ENCODE measurements at places on chromosomes 5 and 9.

DNA sequence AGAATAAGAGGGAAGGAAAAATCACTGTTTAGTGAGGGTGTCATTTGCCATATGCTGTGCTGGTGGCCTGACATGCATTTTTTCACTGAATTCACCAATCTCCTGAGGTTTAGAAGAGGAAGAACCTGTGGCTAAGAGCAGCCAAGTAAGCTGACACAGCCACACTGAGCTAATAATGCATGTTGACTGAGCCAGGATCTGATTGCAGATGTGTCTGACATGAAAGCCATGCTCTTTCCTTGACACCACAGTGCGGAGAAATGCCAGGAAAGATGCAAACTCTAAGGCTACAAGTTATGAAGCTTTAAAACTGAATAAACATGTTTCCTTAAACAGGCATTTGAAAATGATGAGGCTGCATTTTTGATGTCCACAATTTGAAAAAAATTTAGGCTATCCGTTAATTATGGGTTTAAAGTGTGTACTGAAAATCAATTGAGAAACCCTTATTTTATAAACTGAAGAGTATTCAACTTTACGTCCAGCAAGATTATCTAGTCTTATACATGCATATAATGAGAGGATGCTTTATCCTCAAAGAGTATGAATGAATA lies 208.6 kb downstream of the FBN2 start:
- no peak for DNase-seq

DNA sequence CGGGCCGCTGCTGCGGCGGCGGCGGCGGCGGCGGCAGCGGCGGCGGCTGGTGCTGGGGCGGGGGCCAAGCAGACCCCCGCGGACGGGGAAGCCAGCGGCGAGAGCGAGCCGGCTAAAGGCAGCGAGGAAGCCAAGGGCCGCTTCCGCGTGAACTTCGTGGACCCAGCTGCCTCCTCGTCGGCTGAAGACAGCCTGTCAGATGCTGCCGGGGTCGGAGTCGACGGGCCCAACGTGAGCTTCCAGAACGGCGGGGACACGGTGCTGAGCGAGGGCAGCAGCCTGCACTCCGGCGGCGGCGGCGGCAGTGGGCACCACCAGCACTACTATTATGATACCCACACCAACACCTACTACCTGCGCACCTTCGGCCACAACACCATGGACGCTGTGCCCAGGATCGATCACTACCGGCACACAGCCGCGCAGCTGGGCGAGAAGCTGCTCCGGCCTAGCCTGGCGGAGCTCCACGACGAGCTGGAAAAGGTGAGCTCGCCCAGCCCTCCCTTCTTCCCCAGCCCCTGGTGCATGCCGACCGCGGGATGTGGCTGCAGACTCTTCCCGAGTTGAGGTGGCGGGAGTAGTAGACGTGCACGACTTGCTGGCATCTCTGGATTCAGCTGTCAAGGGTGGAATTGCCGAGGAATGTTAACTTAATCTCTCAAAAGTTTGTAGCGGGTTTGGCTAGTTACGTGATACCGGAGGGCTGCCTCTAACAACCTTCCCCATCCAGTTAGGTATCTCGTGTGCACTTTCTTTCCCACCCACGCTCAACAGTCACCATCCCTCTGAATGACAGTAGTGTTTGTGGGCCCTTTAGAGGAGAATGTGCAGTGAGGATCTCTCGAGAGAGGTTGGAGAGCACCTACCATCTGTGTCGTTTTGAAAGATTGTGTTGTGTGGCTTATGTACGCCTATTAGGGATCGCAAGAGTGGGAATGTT lies 932 bp downstream of the SLC12A2 start:
- peak; percentile 45 for DNase-seq

DNA sequence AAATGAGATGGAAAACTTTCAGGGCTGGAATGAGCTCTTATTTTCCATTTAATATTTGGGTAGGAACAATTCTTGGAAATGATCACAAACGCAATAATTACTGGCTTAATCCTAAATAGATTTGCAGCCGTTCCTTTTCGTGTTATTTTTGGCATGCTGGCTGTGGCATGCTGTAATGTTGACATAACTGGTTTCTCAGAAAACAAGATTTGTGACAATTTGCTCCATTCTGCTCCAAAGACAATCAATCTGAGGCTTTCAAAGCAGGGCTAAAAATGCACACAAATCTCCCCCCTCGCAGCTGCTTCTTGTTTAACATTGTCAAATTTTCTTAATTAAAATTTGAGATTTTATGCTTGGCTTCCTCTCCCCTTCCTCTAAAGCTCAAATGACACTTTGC lies 151.2 kb downstream of the TTC39B start:
- no peak for DNase-seq

DNA sequence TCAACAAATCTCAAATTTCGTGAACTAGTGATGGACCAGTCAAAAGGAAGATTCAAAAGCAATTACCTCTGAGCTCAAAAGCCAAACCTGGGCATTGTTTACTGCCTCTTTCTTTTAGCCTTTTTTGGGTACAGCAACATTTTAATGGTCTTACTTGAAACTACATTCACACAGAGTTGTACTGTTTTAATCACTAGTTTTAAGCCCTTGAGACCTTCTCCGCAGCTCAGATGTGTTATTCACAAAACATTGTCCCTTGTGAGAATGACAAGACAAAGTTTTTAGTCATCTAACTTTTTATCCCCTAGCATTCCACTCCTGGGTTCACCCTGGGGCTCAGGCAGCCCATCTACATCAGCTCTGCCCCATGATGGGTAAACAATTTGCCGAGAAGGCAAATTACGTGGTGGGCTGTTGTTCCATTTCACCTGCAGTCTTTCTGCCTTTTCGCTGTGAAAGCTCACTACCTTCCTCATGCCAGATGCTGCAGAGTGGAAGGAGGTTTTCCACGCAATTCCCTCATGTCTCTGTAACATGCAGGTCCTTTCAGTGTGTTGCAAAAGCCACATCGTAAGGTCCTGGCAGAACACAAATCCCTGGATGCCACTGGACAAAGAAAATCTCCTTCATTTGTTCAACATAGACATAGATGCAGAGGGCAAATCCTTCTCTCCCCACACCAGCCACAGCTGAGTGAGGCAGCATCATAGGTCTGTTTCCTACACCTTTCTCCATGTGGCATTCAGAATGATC lies 175.7 kb downstream of the EBF1 start:
- no peak for DNase-seq

DNA sequence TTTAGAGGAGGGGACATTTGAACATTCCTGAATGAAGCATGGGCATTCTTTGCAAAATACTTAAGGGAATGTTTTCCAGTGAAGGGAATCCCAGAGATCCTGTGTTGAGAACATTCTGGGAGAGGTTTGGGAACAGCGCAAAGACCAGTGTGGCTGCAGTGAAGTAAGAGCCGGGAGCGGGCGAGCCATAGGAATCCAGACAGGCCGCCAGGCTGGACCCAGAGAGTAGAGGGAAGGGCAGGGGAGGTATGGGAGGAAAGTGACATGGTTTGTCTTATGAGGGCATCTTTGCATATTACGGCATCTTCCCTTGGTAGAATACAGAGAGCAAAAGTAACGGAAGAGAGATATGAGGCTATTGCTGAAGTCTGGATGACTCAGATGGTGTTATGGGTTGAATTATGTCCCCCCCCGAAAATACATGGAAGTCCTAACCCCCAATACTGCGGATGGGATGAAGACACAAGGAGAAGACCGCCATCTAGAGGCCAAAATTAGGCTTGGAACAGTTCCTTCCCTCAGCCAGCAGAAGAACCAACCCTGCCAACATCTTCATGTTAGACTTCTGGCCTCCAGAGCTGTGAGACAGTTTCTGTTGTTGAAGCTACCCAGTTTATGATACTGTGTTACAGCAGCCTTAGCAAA lies 268.2 kb downstream of the MAST4 start:
- peak; percentile 7 for DNase-seq

- DNase-seq: no peak
Measured at GRCh38 chr9:128148509-128149000, 698 bp upstream of the LCN2 start.

DNA sequence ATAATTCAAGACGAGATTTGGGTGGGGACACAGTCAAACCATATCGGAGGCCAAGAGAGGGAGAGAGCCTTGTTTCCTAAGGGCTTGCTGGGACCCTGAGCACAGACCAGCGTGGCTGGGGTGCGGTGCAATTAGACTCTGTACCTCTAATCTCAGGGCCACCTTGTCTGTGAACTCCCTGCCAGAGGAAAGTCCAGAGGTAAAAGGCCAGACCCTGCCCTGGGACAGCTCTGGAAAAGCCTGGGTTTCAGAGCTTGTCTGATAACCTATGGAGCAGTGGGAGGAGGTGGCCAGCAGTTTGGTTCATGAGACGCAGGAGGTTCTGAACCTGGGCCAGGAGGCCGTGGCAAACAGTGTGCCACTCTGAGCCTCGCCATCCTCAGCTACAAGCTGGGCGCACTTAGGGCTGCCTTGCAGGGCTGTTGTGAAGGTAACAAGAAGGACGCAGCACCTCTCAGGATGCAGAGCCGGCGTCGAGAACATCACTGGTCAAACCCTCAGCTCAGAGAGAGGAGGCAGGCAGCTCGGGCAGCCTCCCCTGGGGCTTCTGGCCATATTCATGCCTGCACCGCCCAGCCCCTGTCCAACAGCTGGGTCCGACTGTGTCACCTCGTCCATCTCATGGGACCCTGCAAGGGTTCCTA lies 4.8 kb upstream of the DOLPP1 start:
- no peak for DNase-seq

GRCh38 chr5:102924963-102925362 lies 169.9 kb downstream of the PAM start:
- no peak for DNase-seq

Measured in stimulated activated CD4-positive, alpha-beta T cell treated with anti-CD3 and anti-CD28 coated beads, Interleukin-2, amount 100 ng/mL, for 4 hours (primary cell).